ENCODE measurements at places on chromosomes 2 and 18.
A peak's percentile ranks its signal among the peaks of the same experiment; 100 is the strongest.

- no peak for DNase-seq
Measured at GRCh38 chr2:33620-34019, 12.7 kb downstream of the FAM110C start.

- no peak for DNase-seq
Measured at GRCh38 chr2:201313362-201313761, 43.8 kb downstream of the FLACC1 start.

DNA sequence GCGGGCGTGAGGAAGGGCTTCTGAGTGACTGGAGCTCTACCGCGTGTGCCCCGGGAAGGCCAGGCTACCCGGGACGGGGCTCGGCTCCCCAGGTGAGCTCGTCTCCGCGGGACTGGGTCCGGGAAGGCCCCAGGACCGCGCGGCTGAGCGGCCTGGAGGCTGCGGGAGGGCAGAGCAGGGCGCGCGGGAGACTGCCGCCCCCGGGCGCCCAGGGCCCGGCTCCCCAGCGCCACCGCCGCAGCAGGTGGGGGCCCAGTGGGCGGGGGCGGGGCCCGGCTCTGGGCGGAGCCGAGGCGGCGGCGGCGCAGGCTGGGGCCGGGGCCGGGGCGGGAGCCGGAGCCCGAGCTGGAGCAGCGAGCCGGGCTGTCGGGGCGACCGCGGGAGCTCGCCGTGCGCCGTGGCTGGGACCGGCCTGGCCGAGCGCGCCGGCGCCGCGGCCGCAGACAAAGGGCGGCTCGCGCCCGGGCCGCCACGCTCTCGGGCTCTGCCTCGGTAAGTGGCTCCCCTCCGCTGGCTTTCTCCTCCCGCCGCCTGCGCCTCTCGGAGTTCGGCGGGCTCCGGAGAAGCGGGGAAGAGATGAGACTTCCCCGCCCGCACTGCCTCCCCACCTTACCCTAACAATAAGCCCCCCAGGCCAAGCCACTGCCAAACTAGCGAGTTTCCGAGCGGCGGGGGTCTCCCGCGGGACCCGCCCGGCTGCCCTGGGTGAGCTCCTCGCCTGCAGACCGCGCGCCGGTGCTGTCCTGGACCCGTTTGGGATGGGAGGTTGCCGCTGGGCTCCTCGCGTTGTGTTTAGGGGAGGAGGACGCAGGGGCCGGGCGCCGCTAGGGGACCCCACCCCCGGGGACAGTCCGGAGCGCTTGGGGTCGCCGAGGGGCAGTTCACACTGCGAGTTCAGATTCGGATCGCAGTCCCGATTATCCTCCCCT lies at the start of gene MAPK4:
Gene MAPK4 (plus strand): TSS at position 336 of the 929 bp plus-strand sequence. CDS start 103,872 bp downstream, outside the sequence.
- DNase-seq = no peak

GRCh38 chr2:197500503-197501131 lies 438 bp downstream of the HSPE1 start:
- DNase-seq = no peak

DNA sequence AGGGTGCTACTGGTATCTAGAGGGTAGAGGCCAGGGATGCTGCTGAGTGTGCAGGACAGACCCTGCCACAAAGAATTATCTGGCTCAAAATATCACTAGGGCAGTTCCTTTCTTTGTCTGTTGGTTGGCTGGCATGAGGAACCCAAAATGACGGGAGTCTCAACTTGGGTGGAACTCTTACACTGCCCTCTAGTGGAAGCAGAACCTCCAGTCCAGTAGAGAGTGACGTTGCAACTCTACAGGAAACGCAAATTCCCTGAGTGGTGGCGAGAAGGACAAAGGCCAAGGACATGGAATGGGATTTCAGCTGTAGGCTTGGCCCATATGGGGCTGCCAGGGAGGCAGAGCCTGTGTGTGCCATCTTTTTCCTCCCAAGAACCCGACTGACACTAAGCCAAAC lies 47.1 kb downstream of the COPS8 start:
- no peak for DNase-seq

DNA sequence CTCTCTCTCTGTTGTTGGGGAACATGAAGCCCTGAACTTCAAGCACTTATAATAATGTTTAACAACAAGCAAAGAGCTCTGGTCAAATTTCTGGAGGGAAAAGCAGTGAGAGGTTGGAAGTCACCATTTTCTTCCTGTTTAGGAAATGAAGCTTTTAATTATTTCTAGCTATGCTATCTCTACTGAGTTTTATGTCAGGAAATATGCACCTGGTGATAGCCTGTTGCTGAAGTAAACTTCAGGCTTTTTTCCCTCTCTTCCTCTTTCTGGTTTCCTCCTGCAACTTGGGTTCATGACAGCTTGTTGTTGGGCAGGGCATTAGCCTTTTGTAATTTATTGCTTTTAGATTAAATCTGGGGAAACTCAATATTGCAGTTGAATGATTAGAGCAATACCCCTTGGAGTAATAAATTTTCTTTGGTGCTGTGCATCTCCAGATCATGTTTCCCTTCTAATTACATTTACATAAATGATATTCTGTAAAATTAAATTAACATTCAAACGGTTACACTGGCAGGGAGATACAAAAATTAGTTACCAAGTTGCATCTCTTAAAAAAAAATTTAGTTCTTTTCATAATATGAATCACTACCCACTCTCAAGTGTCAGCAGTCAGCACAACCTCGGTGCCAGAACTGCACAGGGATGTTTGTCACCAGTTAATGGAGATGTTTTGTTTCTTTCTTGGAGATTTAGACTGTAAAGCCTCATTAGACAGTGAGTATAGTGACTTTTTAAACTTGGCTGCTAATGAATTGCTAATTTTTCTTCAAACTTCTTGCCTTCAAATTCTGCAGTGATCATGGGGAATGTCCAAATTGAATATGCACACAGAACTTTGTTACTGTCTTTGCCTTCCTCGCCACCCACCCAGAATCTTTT lies 466.6 kb upstream of the ETAA1 start:
- DNase-seq = no peak

DNA sequence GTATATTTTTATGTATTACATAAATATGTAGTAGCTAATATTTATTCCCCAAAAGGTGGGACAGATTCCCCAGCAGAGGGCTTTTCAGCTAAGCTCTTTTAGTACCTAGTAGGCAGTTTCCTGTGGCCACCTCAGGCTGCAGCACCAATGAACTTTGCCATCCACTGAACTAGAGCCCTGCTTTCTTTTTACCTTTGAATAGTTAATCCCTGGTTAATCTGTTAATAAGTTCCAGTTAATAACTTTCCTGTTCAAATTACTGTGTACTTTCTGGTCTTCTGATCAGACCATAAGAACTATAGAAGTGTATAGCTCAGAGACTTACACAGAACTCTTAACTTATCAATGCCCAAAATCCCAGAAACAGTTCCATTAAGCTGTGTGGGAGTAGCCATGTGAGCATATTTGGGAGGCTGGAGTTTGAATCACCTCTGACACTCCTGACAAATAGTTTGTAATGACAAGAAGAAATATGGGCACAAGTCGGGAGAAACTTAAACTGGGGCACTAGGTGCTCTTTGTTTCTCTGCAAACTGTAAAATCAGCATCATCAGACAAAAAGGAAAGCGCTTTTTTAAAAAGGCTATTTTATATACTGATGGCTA lies 40.0 kb downstream of the ASXL2 start:
- no peak for DNase-seq

DNA sequence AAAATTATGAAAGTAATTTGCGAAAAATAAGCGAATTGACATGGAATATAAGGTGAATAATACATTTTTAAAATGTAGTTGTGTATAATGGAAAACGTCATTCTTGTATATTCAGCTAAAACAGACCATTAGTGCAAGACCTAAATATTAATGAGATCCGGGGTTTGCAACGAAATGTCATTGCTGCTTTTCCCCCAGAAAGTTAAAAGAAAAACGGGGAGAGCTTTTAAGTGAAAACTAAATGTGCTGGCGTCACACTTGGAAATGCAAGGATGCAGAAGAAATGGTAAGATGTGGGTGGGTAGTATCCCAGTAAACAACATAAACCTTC lies 491 bp upstream of the SGO2 start:
- DNase-seq = no peak

- no peak for DNase-seq
Measured at GRCh38 chr2:83471655-83472054, 987.4 kb downstream of the SUCLG1 start.

GRCh38 chr2:136423516-136423996 lies 305.6 kb upstream of the CXCR4 start:
- peak; percentile 16 for DNase-seq

- no peak for DNase-seq
Measured at GRCh38 chr2:27261241-27261925, 1.5 kb downstream of the SLC30A3 start.

GRCh38 chr2:143165291-143165690 lies 36.1 kb downstream of the ARHGAP15 start:
- no peak for DNase-seq

DNA sequence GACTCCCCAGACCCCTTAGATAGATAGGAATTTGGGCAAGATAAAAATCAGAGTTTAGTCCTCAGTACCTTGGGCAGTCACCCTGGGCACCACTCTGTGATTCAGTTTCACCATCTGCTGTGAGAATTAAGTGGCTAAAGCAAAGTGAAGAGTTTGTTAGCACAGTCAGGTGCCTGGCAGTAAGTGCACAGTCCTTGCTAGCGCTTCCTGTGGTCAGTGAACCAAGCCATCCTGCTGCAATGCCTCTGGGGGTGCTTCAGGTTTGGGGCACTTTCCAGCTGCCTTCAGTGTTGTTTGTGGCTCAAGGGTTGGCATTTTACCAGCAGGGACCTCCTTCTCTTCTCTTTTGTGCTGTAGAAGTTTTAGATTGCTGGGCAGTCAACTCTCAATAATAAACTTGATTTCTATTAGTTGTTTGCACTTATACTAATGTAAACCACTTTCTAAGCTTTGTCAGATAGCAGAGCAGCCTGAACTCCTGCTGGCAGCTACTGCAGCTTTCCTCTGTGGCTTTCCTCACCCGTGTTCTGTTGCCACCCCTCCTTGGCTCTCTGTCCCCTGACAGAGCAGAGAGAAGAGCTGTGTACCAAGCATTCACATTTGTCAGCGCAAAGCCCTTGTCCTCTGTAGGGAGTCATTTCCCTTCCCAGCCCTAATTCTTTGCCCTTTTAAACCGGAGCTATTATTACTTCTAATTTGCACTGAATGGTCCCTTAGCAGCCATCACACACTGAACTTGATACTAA lies 48.4 kb upstream of the RMP24 start:
- DNase-seq = no peak

DNA sequence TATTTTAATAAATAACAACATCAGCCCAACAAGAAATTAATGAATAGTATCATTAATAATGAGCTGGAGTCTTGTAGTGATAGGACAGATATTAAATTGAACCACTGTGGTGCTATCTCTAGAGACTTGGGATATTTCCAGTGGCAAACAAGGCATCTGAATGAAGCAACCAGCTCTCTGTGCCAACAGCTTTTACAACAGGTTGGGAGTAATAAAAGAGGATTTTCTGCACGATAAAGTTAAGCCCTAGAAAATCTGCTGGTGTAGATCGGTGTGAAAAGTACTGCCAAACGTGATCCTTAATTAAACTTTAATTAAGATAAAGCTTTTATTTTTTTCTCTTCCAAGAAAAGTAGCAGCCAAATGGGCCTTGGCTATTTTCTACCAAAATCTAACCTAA lies 385.5 kb downstream of the NR4A2 start:
- DNase-seq = no peak

GRCh38 chr2:16023506-16024360 lies 83.4 kb downstream of the MYCN start:
- no peak for DNase-seq

- no peak for DNase-seq
Measured at GRCh38 chr2:85995648-85996529, 107.1 kb upstream of the ST3GAL5 start.

DNA sequence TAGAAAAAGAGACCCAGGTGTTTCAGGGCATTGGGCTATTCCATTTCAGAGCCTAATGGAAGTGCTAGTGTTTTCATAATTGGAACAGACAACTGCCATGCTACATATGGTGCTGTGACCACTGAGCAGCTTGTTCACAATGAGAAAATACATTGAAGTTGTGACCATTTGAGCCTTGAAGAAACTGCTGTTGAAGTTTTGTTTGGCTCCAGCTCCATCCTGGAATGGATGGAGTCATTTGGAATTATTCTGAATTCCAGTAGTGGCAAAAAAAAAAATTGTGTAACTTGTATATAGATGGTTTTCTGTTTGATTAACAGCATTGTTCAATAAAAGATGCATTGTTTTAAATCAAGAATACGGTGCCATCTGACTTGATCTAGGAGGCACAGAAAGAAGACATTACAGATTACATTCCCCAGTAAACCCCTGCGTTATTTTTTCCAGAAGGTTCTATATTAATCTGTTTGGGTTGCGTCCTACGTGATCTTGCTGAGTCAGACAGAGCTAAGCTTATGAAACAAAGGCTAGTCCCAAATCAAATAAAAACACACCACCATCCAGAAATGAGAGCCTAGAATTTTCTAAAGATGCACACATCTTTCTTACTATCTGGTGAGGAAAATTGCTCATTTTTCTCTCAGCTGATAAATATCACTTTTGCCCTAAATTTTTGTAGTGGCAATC lies 19.2 kb downstream of the FMNL2 start:
- no peak for DNase-seq

DNA sequence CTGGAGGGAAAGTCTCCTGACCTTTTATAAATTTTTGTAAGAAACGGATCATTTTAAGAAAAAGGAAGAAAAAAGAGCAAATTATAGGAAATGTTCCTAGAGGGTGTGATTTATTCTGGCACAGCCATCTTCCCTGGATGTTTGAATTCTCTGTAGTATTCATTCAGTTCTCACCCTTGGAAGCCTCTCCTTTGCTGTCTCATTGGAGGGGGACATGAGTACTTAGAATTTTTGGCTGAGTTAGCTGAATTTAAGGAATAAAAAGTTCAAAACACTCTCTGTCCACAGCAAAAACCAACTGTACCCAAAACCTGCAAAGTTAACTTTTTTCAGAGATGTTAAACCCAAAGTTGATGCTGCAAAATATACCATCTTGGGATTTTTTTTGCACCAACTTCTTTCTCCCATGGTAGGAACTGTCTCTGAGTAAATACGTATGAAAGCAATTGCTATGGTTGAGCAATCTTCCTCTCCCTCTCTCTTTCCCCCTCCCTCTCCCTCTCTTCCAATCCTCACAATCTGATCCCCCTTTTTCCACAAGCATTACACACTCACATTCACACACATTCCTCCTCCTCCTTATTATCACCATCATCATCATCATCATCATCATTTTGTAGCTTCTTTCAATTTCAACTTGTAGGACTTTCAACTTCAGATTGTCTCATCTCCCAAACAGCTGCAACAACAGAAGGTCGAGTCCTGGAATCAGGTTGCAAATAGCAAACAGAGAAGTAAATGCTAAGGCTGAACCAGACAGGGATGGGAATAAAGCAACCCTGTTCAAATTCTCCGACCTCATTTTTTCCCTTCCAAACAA lies 183.7 kb downstream of the GFPT1 start:
- no peak for DNase-seq

DNA sequence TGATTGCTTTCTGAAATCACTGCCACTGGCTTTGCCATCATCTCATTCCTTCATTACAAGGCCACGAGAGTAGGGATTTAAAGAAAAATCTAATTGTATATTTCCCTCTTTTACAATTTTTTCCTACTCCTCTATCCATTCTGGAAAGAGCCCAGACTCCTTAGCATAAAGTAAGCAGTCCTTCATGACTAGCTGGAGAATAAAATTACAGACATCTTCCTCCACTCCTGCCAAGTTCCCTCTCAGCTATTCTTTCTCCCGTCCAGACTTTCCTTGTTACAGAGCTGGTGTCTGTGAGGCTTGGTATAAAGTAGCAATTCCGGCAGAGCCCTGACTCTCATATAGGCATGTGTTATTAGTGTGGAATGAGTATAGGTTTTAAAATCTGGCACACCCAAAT lies 806.8 kb downstream of the PLCL1 start:
- no peak for DNase-seq

Data from anterior cingulate cortex (tissue), 58 donors.